ENCODE measurements at places on chromosomes 3 and 15.

- DNase-seq, result no peak
These were observed 26.6 kb downstream of the GP9 start for GRCh38 chr3:129087138-129087702.

- DNase-seq, result peak; percentile 63
These were observed 60.7 kb upstream of the ALDH1A3 start for GRCh38 chr15:100818927-100819326.

GRCh38 chr15:51117270-51117669 is 22.6 kb upstream of the TNFAIP8L3 start:
- no peak for DNase-seq

DNA sequence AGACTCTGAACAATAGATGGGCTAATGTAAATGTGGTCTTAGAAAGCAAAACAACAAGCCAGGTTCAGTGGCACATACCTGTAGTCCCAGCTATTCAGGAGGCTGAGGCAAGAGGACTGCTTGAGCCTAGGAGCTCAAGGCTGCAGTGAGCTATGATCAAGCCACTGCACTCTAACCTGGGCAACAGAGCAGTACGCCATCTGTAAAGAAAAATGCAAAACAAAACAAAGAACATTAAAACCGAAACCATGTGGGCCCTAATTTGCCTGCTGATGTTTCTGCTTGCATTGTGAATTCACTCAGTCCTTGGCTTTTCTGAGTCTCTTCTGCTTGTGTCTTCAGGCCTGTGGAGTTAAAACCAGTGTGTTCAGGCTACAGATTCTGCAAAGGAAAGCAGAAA is 56.7 kb downstream of the CCNL1 start:
- no peak for DNase-seq

DNA sequence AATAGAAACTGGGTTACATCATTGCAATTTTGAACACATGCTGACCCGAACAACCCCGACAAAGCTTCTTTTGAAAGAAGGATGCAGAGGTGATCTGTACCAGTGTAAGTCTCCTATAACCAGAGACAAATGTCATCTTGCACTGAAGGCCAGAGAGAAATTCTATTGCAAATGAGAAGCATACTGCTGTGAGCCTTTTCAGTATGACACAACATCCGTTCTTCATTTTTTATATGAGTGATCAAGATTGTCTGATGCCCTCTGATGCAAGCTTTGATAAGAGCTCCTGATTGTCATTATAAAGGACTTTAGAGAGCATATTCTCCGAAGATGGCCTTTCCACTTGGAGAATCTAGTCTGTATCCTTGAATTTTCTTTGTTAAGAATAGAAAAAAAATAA is 36.9 kb downstream of the PCOLCE2 start:
- DNase-seq, result no peak

DNA sequence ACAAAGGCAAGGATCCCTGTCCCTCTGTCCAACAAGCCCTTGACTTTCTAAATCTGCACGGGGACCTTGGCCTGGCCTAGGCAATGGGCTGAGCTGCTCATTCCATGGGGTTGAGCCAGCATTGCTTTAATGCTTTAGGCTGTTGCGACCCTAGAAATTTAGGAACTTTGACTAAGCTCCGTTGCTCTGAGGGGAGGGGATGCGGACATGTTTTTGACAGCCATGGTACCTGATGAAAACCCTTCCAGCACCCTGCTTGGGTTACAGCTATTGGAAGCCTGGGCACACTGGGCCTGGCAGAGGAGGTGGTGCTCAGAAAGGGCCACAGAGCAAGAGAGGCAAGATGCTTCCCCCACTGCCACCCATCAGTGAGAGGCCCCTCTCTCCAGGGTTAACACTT is 37.1 kb downstream of the SYNM start:
- DNase-seq, result no peak

- DNase-seq, result no peak
These were observed 58.1 kb downstream of the EXOG start for GRCh38 chr3:38554127-38554827.

All from SK-MEL-5 (cell line).